ENCODE measurements at places on chromosomes 6 and 20.

GRCh38 chr6:159252955-159253508 is 83.8 kb downstream of the FNDC1 start:
- peak; percentile 5 for DNase-seq

GRCh38 chr6:163984124-163984936 is 569.8 kb downstream of the QKI start:
- no peak for DNase-seq

DNA sequence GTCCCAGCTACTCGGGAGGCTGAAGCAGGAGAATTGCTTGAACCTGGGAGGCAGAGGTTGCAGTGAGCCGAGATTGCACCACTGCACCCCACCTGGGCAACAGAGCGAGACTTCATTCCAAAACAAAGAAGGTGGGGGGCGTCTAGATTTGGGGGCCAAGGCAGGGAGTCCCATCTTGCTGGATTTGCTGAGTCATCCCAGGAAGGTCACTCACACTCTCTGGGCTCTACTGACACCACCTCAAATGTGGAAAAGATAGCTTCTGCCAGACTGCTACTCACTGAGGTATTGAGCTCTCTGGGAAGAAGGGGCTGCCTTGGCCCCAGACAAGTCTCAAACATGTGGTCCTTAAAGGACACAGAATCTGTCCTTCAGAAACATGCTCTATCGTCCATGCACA is 74.3 kb downstream of the RIPOR3 start:
- DNase-seq: no peak

GRCh38 chr6:34511915-34512737 is 44.0 kb downstream of the SPDEF start:
- DNase-seq: no peak

- no peak for DNase-seq
Measured at GRCh38 chr20:50919567-50919966, 11.7 kb downstream of the ADNP start.

GRCh38 chr6:164337024-164337924 is 922.8 kb downstream of the QKI start:
- DNase-seq: no peak

GRCh38 chr20:23151885-23152284 is 65.8 kb upstream of the CD93 start:
- DNase-seq: no peak

DNA sequence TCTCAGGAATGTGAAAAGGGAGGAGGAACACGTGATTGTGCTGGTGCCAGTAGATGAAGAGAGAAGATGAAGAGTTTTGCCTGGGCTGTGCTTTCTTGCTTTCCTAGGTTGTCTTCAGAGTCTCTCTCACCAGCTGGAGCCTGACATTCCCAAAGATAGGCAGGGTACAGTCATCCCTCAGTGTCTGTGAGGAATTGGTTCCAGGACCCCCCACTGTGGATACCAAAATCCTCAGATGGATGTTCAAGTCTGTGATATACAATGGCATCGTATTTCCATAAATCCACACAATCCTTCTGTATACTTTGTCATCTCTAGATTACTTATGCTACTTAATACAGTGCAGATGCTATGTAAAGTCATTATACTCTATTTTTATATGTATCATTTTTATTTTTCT is 113.5 kb downstream of the SAMD5 start:
- no peak for DNase-seq

DNA sequence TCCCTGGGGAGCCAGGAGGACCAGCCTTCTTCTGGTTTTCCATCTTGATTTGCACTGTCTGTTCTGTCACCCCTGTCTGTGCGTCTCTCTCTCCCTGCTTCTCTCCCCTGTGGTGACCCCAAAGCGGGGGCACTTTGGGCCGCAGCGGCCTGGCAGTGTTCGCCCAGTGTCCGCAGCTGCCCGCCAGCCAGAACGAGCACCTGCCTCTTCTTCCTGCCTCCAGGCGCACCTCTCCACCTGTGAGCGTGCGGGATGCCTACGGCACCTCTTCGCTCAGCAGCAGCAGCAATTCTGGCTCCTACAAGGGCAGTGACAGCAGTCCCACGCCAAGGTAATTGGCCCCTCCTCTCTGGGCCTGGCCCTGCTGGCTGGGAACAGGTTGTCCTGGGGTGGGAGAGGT is 30.8 kb downstream of the SNPH start:
- no peak for DNase-seq

- DNase-seq: no peak
Measured at GRCh38 chr6:167806061-167806700, 20.5 kb upstream of the AFDN start.

GRCh38 chr6:168365422-168366165 is 46.0 kb upstream of the DACT2 start:
- DNase-seq: no peak

DNA sequence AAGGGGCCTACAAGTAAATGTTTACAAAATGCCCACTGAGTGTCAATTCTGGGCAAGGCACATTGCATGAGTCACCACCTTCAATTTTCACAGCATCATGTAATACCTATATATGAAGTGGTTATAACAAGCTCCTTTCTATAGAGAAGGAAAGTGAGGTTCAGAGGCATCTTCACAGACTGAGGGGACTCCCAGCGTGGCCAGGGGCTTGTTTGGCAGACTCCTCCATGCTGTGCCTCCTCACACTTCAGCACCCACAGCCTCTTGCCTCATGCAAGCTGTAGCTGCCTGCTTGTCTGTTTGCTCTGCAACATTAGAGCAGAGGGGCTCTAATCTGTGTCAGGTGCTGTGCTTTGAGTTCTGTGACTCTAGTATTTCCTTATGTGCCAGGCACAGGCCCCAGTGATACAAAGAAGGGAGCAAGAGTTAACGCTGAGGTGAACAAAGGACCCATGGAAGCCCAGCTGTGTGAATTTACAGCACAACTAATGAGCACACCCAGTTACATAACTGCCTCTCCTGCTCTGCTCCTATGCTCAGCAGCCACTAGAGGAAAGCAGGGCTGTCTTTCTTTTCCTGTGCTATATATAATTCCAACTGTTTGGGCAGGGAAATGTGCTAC is 72.3 kb downstream of the ZHX3 start:
- DNase-seq: no peak

DNA sequence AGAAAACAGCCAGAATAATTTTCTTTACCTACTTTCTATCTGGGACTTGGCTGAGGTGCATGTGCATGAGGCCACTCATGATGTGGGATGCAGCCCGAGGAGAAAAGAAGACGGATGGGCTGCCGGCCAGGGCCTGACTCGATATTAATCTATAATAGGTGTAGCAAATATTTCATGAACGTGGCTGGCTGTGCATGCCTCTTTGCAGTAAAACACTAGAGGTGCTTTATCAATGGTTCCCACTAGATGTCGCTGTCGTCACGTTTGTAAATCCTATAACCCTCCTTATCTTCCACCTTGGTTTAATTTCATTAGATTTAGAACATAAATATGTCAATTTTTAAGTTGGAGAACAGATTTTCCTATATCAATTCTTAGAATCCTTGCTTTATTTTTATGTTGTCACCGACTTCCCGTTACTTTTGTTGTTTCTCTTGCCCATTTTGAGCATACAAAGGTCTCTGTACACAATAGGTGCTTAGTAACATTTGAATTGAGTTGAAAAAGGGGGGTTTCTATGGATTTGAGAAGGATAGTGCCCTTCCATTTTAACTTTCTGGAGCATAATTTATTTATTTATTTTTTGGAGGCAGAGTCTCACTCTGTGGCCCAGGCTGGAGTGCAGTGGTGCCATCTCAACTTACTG is 19.6 kb upstream of the FERMT1 start:
- DNase-seq: peak; percentile 10

DNA sequence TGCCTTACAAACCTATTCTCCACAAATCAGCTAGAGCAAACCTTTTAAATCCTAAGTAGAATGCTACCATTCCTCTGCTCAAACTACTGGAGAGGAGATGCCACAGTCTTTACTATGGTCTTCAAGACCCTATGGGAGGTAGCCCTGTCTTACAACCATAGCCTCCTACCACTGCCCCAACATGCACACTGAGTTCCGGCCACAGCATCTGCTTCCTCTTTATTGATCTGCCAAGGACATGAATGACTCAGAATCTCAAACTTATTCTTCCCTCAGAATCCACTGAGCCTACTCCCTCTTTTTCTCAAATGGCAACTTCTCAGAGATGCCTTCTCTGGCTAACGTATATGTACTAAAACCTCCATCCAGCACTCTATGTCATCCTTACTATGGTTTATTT is 12.2 kb upstream of the ANKEF1 start:
- no peak for DNase-seq

DNA sequence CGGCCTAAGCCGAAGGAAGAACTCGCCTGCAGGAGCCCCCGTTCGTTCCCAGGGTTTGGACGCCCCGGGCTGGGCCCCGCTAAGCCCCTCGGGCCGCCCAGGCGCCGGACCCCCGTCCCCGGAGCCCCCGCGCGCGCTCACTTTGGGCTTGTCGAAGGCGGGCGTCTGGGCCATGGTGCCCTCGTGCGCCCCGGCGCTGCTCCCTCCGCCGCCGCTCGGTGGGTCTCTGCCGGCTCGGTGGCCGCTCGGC is 140 bp downstream of the ADA start:
- DNase-seq: no peak

DNA sequence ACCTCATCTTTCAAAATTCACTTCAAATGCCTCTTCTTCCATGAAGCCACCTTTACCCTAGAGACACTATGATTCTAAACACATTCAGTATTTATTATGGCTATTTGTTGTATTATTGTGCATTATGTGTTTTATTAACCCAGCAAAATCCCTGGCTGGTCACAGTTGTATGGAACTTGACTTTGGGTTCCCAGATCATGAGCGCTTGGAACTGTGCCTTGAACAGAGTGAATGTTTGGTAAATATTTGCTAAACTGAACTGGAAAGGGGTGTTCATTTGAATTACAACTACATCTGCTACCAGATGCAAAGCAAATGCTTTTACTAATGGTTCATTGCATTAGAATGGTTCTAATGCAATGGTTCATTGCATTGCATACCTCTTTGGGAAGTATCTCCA is 259.8 kb downstream of the PKHD1 start:
- no peak for DNase-seq

- no peak for DNase-seq
Measured at GRCh38 chr6:113447088-113447831, 409.9 kb upstream of the MARCKS start.

GRCh38 chr6:154506582-154506981 is 3.9 kb downstream of the CNKSR3 start:
- DNase-seq: no peak

GRCh38 chr6:157571269-157571668 is 190.3 kb downstream of the ZDHHC14 start:
- DNase-seq: peak; percentile 72

DNA sequence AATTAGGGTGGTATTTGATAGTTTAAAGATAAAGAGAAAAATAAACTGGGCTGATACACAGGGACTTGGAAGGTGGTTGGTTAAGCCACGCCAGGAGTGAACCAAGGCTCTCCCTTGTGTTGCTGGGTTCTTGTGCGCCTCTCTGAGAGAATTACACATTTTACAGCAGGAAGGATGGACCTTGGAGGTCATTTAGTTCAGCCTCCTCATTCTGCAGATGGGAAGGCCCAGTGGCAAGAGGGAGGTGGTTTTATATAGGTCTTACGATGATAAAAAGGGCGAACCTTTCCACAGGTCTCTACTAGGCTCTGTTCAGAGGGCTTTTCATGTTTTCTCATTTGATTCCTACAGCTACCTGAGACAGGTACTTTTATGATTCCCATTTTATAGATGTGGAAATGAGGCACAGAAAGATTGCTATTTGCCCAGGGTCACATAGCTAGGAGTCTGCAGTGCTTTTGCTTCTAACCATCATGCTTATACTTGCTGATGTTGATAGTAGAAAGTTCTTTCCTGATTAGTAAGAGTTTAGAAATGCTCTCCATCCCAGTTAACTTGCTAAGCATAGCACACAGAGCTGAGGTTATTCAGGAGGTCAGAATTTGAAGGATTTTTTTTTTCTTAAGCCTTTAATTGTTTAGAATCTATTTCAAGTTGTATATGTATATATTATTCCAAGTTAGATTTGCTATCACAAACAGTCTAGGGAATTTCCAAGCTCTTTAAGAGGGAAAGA is 12.8 kb downstream of the HIVEP1 start:
- DNase-seq: no peak

DNA sequence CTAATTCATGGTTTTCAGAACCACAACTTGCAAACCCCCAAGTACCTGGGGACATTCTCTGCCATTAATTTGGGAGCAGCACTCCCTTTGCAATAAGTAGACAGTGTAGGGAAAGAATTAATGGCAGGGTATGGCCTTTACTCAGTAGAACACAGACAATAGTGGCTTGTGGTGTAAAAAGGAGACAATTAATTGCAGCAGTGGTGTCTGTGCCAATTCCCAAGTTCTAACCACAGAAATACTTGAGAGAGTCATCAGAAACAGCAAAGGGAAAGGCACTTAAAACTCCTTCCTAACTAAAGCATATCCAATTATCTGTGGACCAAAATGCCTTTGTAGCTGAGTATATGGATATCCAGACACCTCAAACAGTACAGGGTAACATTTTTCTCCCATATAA is 257.6 kb upstream of the POU3F2 start:
- no peak for DNase-seq

- DNase-seq: no peak
Measured at GRCh38 chr6:131946992-131947955, 3.9 kb downstream of the CCN2 start.

DNA sequence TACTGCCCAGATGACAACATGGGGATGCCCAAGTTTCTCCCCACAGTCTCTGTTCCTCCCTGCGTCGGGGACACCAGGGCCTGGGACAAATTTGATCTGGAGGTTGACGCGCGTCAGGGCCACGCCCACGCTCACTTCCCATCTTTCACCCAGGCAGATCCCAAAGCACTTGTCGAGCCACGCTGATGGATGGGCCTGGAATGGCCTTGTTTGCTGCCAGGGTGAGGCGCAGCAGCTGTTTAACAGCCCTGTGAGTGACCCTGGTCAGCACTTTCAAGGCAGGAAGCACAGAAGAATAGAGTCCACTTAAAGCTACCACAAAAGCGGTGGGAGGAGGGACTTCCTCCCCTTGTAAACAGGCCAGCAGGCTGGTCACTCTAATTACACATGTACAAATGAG is 324.7 kb upstream of the JARID2 start:
- DNase-seq: no peak

DNA sequence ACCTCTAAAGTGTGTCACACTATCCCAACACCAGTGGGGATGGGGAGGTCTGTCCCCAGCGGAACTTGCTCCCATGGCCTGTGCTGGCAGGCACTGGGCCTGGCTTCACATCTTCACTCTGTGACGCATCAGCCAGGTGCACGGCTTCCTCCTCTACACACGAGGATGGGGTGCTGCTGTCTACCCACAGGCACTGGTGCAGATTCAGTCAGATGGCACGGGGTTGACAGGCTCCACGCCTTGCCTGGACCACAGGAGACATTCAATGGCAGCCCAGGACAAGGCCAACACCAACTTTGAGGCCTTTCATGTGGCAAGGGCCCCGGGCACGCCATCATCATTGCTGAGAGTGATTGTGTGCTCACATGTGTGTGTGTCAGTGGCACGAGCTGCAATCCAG is 92.4 kb downstream of the TMEM242 start:
- DNase-seq: no peak

Measured in GM12864 (cell line).